ENCODE measurements at places on chromosomes 6 and 20.

DNA sequence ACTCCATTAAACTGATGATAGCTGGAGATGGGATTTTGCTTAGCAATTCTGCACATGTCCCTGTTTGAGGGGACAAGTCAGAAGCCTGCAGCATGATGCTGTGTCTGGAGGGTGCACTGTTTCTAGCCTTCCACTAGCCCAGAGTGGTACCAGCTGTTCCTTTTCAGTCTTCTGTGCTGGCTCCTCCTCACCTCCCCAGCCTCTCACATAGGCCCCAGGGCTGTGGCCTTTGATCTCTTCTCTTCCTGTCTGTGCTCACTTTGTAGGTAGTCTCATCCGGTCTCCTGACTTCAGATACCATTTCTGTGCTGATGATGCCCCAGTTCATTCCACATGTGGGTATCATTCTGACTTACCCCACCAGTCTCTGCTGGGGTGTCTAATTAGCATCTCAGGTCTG is 126.3 kb downstream of the HIVEP1 start:
- DNase-seq: no peak

DNA sequence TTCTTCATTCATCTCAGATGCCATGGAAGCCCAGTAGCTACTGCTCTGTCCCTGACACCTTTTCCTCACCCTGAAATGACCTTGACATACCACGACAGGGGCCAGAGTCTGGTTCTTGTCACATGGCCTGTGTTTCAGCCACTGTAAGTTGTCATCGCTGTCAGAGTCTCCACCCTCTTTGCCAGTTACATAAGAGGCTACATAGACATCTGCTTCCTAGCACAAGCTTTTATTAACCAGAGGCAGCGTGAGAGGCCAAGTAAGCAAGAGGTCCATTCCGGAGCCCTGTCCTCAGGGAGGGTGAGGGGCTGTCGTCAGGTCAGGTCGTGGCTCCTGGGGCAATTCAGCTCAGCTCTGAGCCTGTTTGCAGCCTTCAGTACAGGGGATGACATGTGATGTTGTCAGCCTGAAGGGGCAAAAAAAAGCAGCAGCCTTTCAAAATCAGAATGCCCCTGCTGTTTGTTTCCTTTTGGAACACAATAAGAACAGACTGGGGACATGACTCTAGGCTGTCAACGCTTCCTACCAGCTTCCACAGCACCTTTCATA is 146.3 kb downstream of the MTFR2 start:
- DNase-seq: peak; percentile 12

GRCh38 chr6:21829126-21829525 is 235.6 kb downstream of the SOX4 start:
- DNase-seq: no peak

- no peak for DNase-seq
These were observed 48.2 kb downstream of the CDH4 start for GRCh38 chr20:61300293-61300692.

GRCh38 chr6:41604006-41604405 is 34.3 kb upstream of the MDFI start:
- DNase-seq: no peak

GRCh38 chr6:5095236-5095635 is 10.1 kb downstream of the PPP1R3G start:
- no peak for DNase-seq

DNA sequence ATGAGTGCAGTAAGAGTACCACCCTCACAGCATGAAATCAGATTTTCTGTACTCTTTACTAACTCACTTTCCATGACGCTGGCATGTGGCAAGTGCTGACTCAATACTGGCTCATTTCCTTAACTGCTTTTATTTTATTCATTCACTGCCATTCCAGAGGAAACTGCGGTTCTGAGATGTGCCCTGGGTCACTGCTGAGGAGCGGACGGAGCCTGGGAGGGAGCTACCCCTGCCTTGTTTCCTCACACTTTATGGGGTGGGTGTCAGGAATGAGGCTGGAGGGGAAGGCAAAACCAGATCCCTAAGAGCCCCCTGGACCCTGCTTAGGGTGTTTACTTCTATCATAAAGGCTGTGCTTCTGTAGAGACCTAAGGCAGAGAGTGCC is 14.4 kb downstream of the NT5E start:
- no peak for DNase-seq

GRCh38 chr6:33908025-33908424 is 104.2 kb upstream of the MLN start:
- peak; percentile 41 for DNase-seq

GRCh38 chr20:9400171-9401025 is 114.0 kb upstream of the LAMP5 start:
- DNase-seq: no peak

GRCh38 chr6:159726918-159727716 is at the start of gene WTAP:
Gene WTAP (plus strand): TSS chr6:159727506. CDS start chr6:159736266, 8,760 bp downstream.
- peak; percentile 96 for DNase-seq

- DNase-seq: no peak
These were observed 67.5 kb upstream of the PBOV1 start for GRCh38 chr6:138285800-138286199.

GRCh38 chr6:70684794-70685493 is 17.3 kb downstream of the SMAP1 start:
- DNase-seq: peak; percentile 17

GRCh38 chr20:23596579-23597250 is 9.0 kb downstream of the CST9 start:
- no peak for DNase-seq

DNA sequence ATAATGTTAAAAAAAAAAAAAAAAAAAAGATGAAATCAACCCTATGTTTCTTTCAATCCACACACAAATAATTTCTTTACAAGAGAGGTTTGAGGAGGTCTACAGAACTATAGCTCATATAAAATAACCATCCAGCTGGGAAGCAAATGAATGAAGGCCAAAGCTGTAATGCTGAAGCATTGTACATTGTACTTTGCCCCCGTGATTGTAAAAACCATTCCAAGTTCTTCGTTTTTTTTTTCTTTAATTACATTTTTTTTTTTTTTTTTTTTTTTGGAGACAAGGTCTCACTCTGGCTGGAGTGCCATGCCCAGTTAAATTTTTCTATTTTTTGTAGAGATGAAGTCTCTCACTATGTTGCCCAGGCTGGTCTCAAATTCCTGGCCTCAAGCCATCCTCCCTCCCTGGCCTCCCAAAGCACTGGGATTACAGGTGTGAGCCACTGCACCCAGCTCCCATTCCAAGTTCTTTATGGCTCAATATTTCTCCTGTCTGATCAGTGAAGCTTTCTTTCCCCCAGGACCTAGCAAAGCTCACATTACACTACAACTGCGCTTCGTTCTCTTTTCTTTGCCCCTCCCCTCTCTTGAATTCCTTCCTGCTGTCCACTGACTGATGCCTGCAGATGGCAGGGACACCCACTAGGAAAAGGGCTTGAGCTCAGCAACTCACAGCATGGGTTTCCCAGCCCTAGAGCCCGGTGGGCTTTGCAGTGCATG is 53.0 kb upstream of the NOP56 start:
- DNase-seq: no peak

DNA sequence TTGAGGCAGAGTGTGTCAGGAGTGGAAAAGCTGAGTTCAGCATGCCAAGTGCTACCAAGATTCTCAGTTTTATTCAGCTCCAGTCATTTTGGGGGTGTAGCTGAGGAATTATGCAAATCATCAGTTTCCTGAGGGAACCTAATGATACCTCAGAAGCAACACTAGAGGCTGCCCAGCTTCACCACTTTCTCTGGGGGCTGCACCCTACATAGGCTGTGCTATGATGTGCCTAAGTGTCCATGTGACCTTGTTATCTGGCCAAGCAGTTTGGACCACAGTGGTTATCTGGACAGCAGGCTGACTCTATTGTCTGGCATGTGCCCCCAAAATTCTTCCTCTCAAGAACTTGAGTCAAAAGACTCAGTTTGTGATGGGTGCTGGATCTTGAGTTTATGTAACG is 374.6 kb upstream of the SYNCRIP start:
- DNase-seq: no peak

- no peak for DNase-seq
These were observed 13.1 kb upstream of the NT5DC1 start for GRCh38 chr6:116087437-116088027.

- no peak for DNase-seq
These were observed 46.6 kb downstream of the ZMYND8 start for GRCh38 chr20:47309806-47310426.

DNA sequence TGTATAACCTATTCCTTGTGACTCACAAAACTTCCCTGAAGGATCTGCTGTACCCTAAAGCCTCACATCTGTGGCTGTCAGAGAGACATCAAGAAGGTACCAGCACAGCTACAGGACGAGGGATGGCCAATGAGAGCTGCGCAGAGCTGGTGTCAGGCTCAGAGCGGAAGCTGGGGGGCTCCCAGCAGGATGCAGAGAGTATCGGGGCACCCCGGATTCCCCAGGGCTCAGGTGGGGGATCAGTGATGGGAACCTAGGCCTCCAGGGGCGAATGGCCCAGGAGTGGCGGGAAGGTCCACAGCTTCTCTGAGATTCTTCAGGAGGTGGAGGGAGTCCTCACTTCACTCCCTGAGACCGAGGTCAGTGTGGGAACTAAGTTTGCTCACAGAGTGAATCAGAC is 30.9 kb upstream of the SMOC2 start:
- no peak for DNase-seq

- no peak for DNase-seq
These were observed 52.2 kb downstream of the KDM1B start for GRCh38 chr6:18207438-18207837.

- no peak for DNase-seq
These were observed 123.5 kb downstream of the LMBRD1 start for GRCh38 chr6:69673298-69673697.

GRCh38 chr20:22795871-22796270 is 211.5 kb upstream of the FOXA2 start:
- DNase-seq: peak; percentile 37

GRCh38 chr6:1351381-1352008 is 37.9 kb upstream of the FOXF2 start:
- no peak for DNase-seq

GRCh38 chr6:112117554-112117953 is 30.2 kb downstream of the FAM229B start:
- no peak for DNase-seq

- no peak for DNase-seq
These were observed 726 bp upstream of the EMILIN3 start for GRCh38 chr20:41367393-41367695.

DNA sequence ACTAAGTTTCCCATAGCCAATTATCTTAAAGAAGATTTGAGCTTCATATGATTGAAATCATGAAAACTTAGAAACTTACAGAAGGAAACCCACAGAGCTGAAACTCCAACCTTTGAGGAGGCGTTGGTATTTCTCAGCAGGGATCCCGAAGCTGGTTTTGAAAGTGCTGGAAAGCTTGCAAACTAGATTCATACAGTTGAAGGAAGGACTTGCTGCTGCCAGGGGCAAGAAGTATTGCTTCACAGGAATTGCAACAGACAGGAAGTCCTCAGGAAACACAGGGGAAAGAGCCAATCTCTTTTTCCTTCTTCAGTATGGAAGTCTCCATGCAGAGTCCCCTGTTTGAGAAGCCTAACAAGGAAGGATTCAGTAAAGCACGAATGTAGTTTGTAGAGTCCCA is 419.7 kb downstream of the CD109 start:
- DNase-seq: no peak

DNA sequence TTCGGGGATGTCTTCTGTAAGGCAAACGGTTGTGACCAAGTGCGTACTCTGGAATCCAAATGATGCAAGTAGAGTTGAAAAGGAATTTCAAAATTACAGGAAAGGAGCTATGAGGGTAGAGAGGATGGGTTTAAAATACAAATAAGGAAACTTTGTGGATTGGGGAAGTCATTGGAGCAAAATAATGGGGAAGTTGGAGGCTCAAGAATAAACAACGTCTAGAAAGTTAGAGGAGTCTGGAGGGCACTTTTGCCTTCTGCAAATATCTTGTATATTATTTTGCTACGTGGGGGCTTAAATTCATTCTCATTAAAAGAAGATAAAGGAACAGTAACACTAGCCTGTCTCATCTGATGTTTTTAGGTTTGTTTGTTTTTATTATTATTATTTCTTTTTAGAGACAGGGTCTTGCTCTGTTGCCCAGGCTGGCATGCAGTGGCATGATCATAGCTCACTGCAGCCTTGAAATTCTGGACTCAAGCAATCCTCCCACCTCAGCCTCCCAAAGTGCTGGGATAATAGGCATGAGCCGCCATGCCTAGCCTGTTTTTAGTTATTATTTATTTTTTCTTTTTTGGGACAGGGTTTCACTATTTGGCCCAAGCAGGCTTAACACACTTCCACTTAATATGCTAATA is 55.0 kb upstream of the TNFAIP3 start:
- no peak for DNase-seq

DNA sequence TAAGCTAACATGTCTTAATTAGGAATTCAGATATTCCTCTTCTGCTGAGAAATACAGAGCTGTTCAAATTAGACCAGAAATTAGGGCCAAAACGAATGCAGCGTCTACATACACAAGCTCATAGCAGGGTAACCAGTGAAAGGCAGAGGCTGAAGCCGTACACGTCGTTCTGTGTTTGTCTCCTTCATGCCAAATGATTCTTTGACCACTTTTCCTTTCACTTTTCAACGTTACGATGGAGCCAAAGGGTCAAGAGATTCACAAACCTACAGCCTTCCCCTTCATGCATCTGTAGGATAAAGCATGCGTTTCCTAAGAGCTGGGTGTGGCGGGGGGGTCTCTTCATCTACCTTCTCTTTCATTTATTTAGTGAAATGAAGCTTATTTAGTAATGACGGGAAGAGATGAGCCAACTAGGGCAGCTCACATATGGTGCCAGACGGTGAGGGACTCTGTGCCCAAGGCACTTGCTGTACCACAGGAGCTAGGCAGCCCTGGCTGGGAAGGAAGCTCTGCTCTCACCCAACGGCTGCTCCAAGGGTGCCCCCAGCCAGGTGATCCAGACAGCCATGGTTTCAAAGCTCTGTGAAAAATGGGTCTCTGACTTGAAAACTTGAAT is 178.0 kb downstream of the ATXN1 start:
- no peak for DNase-seq

GRCh38 chr6:24899997-24900325 is 35.8 kb downstream of the RIPOR2 start:
- no peak for DNase-seq

DNA sequence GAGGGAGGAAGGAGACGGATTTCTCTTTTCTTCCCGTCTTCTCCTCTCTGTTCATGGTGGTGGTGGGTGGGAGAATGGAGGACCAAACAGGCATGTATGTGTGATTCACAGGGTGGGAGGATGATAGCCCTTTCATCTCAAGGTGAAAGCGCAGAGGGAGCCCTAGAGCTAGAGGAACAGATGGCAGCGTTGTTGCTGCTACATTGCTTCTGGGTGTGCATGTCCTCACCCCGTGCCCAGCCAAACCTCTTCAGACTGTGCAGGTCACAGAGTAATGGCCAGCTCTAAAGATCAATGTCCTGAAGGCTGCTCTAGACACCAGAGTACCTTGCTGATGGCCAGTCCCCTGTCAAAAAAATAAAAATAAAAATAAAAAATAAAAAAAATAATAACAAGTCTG is 301.8 kb downstream of the TBC1D7 start:
- peak; percentile 23 for DNase-seq

Data from body of pancreas (tissue), 4 donors.